EL (cell line): ENCODE measurements at places on chromosomes 3 and 15.

DNA sequence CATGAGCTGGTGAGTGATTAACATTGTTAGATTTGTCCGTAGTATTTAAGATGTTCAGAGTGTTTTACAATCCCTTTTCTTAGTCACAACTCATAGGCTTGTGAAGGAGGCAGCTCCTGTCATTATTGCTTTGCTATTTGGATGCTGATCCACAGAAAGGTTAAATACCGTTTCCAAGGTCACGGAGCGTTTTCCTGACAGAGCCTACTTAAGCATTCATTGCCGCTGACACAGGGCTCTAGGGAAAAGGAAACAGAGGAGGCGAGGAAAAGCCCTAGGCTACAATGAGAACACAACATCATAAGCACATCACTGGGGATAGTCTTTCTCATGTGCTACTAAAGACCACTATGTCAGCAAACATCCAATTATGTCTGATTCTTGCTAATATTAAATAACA is 38.5 kb upstream of the CPB1 start:
- peak; percentile 90 for DNase-seq

GRCh38 chr3:197202694-197203093 is 95.7 kb downstream of the DLG1 start:
- no peak for DNase-seq

DNA sequence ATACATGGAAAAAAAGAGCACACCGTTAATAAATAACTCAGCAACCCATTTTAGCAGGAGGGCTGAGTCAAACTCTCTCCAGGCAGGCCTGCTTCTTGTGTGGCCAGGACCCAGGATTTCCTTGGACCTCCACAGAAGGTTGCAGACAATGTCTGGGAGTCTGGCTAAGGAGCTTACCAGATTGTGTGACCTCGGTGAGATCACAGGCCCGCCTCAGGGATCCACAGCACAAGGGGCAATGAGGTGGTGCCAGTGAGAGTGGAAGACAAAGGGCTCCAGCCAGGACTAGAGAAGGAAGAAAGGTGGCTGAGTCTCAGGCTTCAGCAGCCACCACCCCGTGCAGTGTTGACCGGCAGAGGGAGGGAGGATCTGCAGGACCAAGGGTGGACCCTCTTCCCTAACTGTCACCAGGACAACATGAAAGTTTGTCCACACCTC is 32.2 kb upstream of the SEC22A start:
- no peak for DNase-seq

DNA sequence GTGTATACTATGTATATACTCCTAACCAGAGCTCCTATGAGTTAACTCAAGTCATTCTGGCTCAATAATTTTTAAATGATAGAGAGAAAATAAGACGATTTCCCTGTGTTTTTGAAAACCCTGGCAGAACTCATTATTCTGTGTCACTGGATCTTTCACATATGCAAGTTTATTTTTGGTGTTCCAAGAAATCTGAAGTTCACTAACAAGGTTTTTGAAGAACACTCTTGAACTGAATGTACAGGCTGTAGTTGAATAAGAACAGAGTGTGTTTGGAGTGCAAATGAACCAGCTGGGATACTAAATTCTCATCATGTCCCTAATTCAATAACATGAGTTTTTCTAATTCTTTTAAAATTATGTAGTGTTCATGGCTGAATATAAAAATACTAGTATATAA is 466.9 kb upstream of the SUCLG2 start:
- DNase-seq: no peak

- no peak for DNase-seq
Observed at GRCh38 chr3:11287404-11287803, 15.2 kb downstream of the ATG7 start.

GRCh38 chr3:4043867-4044575 is 244.8 kb downstream of the LRRN1 start:
- DNase-seq: no peak

GRCh38 chr15:99120050-99120777 is 15.3 kb downstream of the SYNM start:
- DNase-seq: no peak

DNA sequence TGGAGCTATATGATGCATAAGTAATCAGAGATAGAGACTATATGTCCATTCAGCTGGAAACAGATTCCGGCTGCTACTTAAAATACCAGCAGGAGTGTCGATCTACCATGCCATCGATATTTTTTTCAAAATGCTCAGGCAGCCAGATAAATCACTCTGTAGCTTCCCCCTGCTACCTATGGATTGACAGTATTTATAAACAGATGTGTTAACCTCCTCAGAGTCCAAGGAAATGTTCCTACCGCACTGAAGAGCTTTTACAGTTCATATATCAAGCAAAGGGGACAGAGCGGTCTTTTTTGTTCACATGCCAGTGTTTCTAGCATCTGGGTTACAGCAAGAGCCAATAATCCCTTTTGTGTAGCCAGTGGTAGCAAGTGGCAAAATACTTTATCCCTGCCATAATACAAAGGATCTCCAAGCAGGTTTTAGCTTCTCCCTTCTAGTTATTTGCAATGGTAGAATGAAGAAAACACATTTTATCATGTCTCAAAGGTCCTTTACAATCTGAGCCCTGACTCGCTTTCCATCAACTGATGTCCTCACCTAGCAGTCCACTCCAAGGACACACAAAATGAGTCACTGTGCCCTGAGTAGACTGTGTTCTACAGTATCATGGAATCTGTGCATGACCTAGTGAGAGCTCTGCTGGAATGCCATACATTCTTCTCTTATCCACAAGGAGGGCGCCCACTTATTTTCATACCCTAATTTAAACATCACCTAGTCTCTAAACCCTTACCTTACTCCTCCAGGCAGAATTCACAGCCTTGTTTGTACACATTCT is 507.0 kb downstream of the TBL1XR1 start:
- peak; percentile 6 for DNase-seq

GRCh38 chr3:56980798-56981390 is 79.6 kb upstream of the SPATA12 start:
- peak; percentile 96 for DNase-seq

- DNase-seq: no peak
Observed at GRCh38 chr3:126109880-126110235, 25.9 kb upstream of the SLC41A3 start.
